ENCODE measurements at places on chromosomes 3 and 15.

DNA sequence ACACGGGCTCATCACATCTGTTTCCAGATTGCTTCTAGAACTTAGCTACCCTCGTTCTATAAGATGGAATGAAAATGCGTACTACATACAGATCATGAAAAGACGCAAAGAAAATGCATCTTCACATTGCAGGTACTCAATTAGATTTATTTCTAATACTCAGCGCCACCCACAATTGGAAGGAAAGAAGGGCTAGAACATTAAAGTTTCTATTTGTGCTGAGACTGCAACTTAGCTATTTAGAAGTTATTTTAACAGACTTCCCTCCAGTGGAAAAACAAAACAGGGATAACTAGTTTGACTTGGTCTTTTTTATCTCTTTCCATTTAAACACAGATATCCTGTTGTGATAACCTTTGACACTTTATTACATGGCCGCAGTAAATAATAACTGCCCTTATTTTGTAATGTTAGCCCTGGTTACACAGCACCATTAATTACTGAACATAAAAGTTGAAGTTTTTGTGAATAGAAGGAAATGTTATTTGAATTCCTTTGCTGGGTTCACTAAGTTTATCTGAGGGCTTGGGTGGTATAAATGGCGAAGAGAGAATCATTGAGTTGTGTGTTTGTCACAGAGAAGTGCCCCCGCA, 86.9 kb upstream of the SLC25A26 start:
- no peak for DNase-seq

DNA sequence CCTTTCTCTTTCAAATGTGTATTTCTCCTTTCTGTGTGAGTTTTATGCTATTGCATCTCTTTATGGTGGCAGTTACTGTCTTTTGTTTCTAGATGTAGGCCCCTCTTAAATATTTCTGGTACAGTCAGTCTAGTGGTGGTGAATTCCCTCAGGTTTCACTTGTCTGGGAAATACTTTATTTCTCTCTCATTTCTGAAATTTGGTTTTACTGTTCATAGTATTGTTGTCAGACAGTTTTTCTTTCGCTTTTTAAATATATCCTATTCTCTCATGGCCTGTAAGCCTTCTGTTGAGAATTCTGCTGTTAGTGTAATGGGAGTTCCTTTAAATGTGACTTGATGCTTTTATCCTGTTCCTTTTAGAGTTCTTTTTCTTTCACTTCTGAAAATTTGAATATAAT, 874.0 kb downstream of the PLOD2 start:
- no peak for DNase-seq

- DNase-seq = no peak
Measured at GRCh38 chr3:149291178-149291577, 42.3 kb downstream of the TM4SF18 start.

GRCh38 chr3:26237036-26237682, 385.4 kb upstream of the LRRC3B start:
- DNase-seq = no peak

- no peak for DNase-seq
Measured at GRCh38 chr3:124402791-124403190, 327.5 kb upstream of the UMPS start.

GRCh38 chr3:32184187-32184730, 54.2 kb upstream of the CMTM8 start:
- no peak for DNase-seq

DNA sequence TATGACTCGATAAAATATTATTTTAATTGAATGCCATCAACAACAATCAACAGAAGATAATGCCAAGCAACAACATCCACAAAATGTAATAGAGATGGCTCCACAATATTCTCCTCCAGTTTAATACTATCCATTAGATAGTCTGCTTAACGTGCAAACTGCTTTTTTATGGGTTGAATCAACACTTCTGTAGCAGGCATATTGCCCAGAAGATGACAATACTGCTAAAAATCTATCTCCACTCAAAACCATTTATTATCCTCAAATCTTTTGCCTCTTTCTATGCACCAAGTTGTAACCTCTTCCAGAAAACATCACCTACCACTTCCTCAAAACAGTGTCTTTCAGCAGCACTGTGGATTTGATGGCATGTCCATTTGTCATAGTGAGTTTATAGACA, 295.7 kb upstream of the LMCD1 start:
- DNase-seq = no peak

DNA sequence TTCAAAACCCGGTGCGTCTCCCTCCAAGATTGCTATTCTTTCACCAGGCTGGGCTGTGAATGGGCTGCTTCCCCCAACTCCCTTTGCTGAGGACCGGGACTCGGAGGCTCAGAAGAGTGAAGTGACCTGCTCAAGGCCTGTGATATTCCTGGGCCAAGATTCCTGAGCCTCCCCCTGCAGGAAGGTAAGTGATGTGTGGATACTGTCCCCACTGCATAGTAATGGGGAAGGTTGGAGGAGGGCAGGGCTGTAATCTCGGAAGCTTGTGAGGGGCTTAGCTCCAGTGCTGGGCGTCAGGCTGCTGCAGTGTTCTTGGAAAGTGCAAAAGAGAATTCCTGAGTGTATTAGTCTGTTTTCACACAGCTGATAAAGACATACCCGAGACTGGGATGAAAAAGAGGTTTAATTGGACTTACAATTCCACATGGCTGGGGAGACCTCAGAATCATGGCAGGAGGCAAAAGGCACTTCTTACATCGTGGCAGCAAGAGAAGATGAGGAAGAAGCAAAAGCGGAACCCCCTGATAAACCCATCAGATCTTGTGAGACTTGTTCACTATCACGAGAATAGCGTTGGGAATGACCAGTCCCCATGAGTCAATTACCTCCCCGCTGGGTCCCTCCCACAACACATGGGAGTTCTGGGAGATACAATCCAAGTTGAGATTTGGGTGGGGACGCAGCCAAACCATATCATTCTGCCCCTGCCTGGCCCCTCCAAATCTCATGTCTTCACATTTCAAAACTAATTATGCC, 67.6 kb downstream of the EFCAB12 start:
- DNase-seq = no peak

DNA sequence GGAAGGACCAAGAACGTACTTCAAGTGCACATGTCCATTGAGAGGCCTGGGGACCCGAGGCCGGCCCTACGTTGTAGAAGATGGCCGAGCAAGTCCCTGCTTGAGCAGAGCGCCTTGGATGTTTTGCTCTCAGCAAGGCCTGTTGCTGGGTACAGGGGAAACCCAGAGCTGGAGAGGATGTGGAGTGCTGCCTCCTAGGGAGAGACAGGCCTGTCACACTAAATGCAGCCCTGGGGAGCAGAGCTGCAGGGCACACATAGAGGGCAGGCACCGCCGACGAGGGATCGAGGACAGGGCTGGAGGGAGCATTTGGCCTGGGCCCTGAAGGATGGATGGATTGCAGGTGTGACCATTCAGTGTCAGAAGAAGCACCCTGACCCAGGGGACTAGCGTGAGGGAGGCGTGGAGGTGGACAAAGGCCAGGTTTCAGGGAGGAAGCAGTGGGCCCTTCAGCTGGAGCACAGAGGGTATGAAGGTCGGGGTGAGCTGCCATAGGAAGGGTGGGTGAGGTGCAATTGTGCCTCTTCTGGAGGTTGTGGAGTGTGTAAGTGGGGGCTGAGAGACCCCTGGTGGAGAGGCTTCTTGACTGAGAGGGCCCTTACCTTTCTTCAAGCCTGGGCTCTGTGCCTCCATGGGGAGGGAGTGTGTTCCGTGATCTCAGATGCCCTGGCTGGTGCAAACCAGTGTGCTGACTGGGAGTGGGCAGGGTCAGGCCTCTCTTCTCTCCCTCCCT, 142.4 kb downstream of the CHDH start:
- no peak for DNase-seq

DNA sequence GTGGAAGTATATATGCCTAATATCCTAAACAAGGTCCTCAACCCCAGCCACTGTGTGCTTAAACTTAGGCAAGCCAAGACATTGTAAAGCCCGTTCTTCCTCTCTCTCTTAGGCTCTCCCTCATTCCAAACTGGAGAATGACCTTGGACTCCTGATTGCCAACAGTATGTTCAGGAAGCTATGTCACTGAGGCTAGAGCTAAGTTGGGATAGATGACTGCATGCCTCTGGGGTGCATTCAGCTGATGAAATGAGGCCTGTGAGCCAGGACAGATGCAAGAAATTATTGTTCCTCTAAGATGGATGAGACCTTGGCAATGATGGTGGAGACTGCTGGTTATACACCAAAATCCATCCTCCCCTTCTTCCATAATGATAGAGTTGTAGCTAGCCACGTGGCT, 27.9 kb upstream of the TBC1D21 start:
- no peak for DNase-seq

GRCh38 chr3:123024056-123024455, 3.5 kb downstream of the SEMA5B start:
- DNase-seq = no peak

- DNase-seq = no peak
Measured at GRCh38 chr3:189320511-189320910, 148.7 kb downstream of the TPRG1 start.

DNA sequence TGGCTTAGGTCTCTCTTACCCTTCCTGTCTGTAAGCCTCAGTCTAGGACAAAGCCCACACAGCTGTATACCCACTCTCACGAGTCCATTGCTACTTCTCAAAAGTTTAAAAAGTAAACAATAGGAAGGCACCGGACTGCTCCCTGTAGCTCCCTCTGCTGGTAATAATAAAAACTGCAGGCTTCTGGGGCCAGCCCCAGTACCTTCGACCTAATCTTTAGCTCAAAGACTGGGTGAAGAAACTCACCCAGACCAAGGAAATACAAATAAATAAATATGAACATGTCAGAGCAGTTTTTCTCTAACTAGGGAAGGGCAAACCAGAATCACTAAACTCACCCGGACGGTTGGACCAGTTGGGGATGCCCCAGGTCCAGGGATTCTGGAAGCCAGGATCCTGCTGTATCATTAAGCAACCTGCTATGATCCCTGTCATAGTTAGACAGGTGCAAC, 5.0 kb downstream of the FAM219B start:
- DNase-seq = no peak

DNA sequence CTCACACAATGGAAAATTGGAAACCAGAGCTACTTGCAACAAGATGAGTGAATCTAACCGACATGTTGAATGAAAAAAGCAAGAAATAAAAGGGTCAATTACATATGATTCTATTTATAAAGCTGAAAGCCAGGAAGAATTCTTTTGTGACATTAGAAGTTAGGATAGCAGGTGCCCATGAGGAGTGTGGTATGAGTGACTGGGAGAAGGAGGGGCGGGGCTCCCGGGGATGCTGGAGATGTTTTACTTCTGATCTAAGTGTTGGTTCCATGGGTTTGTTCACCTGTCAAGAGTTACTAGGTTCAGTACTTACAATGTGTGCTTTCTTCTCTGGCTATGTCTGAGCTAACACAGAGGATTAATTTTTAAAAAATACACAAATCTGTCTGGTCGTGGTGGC, 60.8 kb downstream of the NSMCE3 start:
- DNase-seq = no peak

DNA sequence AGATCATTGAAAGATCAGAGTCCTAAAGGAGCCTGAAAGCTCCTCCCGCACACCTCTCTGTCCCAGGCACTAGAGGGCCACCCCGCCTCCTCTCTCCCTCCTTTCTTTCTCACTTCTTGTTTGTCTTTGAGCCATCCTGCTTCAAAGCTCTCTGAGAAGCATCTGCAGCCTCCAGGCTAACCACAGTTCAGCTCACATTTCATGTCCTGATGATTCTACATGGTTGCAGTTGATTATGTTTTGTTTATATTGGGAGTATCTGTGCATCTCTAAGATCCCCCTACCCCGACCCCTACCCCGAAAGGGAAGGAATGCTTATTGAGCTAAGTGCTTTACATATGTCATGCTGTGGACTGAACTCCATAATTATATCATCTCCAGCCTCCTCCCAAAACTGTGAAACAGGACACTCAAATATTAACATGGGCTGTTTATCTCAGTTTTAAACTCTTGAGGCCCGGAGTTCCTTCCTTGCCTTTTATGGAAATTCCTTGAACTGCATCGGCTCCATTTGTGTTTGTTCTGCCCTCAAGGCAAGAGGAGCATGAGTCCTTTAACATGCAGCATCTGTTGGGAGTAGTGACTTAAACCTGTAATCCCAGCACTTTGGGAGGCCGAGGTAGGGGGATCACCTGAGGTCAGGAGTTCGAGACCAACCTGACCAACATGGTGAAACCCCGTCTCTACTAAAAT, 30.9 kb downstream of the MGLL start:
- DNase-seq = no peak

- DNase-seq = no peak
Measured at GRCh38 chr3:47542471-47543173, 29.1 kb upstream of the ELP6 start.

DNA sequence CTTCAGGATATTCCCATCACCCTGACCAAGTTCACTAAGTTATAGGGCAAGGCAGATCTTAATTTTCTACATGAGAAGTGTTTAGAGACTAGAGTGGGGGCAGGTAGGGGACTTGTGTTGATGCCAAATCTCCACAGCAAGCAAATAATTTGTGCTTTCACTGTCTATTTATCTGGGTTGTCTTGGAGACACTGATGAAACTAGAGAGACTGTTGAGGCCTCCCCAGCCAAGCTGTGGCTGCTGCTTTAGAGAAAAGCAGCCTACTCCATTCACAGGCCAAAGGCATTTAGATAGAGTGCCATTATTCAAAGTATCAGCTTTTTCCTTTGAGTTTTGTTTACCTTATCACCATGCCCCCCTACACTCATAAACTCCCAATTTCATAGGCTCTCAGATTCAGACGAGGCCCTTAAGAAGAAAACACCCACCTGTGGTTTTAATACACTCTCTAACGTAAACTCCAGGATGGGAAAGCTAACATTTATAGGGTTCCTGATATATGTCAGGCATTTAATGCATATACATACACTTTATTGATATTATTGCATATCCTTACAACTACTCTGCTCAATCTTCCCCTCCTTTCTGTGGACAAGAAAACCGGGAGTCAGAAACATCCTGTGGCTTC, 130.4 kb upstream of the FOXB1 start:
- no peak for DNase-seq

Measured in GM04504 (cell line).